Suppressor macrophage treated with lipopolysaccharide for 4 hours (primary cell): ENCODE measurements at places on chromosomes 12 and 14.

GRCh38 chr14:34252227-34252626, 209.8 kb downstream of the SPTSSA start:
- no peak for DNase-seq

DNA sequence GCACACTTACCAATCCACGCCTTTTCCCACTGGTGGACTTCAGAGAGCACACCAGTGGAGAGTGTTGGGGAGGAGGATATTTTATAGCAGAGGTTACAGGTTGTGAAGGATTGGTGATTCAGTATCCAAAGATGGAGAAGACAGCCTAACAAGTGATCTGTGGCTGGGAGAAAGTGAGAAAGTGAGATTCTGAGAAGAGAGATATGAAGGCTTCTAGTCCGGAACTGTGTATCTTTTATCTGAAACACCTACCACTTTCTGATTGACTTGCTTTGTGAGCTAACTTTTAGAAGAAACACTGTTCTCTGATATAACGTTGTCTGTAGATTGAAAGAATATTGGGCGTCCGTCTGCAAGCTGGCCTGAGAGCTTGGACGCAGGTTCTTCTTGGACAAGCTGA, 24.0 kb downstream of the DYNC1H1 start:
- DNase-seq: no peak

DNA sequence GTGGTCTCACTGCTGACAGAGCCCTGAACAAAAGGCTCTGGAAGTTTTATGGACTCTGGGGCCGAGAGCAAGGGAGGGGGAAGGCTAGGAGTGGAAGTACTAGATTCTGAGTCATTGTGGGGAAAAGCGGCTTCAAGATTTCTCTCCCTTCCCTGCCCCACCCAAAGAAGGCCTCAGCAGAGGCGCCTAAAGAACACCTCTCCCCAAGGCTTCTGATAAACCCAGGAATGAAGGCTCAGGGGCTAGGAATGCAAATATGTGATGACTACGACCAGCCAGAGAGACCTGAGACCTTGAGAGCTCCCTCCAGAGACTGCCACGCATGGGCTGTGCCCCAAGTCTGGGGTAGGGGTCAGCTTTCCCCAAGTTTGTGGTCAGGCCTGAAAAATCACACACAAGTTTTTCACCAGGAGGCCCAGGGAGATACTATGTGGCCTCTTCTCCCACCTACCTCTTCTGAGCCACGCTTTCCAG, 130.7 kb upstream of the HIF1A start:
- DNase-seq: peak; percentile 83

GRCh38 chr12:43038991-43039390, 449.4 kb upstream of the PRICKLE1 start:
- DNase-seq: no peak

DNA sequence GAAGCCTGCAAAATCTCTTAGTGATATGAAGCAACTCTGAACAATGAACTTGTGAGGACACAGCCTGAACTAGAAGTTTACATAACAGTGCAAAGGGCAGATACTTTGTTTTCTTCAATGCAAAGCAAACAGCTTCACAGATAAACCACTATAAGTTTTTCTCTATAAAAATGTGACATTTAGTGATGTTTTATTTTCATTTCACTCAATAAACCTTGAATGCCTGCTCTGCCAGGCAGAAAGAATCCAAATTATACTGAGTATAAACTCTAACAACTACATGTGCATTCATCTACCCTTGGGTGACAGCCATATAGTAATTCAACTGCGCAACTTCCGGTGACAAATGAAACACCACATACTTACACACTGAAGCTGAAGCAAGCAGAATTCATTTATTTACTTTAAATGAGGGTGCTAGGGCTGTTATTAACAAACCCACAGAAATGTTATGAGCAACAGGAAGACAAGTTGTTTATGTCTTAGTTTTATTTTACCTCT, 10.3 kb downstream of the DCP1B start:
- no peak for DNase-seq
